Stimulated activated effector memory CD8-positive, alpha-beta T cell treated with anti-CD3 and anti-CD28 coated beads, Interleukin-12 subunit alpha, Interleukin-12 subunit beta, amount 100 ng/mL, for 72 hours (primary cell): ENCODE measurements at places on chromosomes 6 and 20.

DNA sequence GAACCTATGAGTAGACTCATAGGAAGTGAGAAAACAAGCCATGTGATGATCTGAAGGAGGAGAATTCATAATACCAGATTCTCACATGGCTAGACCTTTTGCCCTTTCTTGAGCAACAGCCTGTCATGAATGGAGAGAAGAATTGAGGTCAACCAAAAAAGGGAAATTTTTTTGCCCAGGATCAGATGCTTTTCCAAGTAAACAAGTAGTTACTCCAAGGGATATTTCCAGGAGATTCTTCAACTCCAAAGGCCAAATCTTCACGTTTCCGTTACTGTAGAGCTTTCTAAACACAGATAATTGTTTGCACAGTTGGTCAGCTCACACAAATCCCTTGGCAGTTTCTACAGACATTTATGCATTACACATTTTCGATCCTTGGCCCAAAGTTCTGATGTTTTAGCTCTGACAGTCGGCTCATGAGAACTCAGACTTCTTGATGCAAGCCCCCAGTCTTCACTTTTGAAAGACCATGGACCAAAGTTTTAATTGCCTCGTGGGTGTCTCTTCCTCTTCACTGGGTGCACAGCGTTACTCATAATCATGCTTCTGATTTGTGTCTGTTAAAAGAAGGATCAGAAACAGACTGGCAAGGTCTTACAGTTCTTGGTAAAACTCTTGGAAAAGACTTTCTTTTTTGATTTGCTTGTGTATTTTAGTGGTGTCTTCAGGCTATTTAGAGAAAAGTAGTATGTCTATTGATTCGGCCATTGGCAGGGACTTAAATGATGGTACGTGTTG lies 115.0 kb downstream of the TSHZ2 start:
- no peak for DNase-seq

DNA sequence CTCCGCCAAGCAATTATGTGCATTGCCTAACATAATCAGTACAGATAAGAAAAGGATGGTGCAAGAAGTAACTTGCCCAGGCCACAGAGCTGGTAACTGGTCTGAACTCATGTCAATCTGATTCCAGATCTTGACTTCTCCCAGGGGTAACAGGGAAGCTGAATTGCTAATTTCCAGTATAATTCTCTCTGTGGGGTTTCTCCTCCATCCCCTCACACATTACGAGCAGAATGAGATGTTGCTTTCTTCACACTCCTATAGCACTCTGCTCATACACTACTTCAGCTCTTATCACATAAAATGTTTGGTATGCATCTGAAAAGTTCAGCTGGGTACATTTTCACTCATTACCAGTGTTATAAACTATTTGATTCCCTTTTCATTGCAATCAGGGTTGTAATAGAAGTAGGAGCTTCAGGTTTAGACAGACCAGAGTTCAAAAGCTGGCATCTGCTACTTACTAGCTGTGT lies 24.0 kb upstream of the LRRC1 start:
- no peak for DNase-seq

DNA sequence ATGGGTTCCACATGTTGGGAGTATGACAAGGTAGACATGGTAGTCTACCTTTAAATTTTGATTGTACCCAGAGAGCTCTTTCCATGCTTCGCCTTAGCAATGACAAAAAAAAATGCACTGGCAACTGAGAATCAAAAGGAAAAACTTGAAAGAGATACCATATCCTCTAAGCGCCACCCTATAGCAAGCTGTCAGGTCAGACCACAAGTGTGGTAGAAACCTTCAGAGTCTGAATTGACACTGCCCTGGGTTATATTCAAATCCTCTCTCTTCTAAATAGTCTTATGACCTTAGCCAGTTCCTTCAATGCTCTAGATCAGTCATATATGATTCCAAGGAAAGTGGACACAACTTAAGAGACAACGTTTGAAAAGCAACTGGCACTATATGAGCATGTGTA lies 45.6 kb upstream of the SMLR1 start:
- DNase-seq, result no peak

DNA sequence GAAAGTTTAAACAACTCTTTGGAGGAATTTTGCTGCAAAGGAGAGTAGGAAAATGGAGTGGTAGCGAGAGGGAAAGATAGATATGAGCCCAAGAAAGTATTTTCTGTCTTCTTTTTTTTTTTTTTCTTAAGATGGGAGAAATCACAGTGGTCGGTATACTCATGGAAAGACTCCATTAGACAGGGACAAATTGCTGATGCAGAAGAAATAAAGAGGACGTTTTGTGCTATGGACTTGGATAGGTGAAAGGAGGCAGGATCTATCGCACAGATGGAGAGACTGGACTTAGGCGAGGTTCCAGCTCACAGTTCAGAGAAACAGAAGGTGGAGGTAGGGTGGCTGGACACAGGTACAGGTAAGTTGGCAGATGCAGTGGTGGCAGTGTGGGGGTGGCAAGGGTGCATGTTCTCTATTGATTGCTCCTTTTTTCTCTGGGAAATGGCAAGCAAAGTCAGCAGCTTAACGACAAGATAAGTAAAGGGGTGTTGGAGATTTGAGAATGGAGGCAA lies 44.2 kb upstream of the ARMC2 start:
- no peak for DNase-seq

DNA sequence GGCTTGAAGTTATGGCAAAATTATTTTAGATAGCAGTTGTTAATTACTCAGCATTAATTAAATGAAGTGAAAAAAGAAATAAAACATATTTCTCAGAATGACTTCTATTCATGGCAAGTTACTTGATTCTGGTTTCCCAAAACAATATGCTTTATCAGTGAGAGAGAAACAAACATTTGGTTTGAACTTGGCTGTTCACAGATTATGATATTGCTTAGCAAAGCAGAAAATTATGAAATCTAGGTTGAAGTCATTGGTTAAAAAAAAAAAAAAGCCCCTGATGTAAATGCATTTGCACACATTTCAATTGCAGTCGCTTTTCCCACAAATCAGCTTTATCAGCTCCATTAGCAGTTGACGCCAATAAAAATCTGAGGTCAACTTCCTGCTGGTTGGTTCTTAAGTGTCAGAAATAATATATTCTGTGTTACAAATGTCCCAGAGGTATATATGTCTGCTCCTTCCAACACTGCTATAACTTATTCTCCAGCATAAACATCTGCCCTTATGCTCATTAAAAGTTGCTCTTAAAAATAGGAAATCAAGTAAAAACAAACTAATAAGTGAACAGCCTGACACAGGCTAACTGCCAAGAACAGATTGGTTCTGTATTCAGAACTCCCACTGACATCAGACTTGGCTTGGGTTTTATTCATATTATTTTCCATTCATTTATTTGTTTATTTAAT lies 275.4 kb downstream of the PHF3 start:
- DNase-seq, result no peak

DNA sequence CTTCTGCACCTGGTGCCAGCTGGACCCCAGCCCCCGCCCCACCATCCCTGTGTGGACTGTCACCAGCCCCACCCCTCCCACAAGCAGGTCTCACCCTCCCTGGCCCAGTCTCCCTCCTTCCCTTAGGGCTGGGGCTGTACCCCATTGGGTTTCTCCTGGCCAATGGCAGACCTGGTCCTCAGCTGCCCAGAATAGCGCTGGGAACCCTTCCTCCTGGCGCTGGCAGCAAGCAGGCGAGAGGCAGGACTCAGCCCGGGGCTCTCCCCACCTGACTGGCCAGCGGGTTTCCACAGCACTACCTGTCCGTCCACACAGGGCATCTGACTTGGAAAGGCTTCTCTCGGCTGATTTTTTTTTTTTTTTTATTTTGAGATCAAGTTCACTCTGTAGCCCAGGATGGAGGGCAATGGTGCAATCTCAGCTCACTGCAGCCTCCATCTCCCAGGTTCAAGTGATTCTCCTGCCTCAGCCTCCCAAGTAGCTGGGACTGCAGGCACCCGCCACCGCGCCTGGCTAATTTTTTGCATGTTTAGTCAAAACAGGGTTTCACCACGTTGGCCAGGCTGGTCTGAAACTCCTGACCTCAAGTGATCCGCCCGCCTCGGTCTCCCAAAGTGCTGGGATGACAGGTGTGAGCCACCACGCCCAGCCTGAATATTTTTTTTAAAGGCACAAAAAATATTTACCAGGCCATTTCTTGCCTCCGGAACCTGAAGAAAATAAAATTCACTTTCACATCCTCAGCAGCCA lies 21.6 kb upstream of the CHRNA4 start:
- DNase-seq, result no peak

GRCh38 chr20:47315339-47316056 lies 41.0 kb downstream of the ZMYND8 start:
- DNase-seq, result no peak

DNA sequence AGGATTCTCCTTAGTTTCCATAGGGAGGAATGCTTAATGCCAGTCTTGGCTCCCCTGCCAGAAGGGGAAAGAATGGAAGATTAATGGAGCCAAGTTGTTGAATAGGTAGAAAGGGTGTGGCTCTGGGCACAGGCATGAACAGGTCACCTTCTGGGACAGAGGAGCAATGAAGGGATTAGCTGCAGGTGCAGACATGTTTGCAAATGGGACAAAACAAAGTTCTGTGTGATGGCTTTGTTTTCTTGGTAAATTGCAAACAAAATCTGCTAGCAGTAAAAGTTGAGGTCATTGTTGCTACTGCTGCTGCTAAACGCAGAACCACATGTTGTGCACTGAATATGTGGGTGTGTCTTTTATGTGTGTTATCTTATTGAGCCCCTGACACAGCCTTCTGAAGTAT lies 93.3 kb downstream of the PERP start:
- no peak for DNase-seq

DNA sequence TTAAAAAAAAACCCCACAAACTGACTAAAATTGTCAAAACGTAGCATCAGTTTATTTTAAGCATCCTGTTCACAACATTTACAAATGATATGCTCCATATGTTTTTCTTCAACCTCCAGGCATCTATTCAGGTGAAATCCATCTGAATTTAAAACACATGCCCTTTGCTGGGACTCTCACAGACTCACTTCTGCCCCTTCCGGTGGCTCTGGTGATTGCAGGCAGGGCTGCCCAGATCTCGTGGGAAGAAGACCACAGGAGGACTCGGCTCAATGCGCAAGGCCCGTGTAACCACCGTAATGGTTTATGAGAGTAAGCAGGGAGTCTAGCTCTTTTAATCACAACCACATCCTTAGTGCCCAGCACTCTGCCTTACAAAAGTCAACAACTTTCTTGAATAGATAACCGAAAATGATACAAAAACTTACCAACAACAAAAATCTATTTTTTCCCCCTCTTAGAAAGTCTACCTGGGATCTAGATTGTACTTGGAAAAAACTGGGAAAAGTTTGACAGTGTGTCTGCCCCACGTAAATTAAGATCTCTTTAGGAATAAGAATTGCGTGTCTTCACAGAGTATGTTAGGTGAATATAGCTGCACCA lies 139.1 kb downstream of the KIF16B start:
- peak; percentile 35 for DNase-seq

GRCh38 chr20:25493748-25494505 lies 86.5 kb downstream of the GINS1 start:
- no peak for DNase-seq

DNA sequence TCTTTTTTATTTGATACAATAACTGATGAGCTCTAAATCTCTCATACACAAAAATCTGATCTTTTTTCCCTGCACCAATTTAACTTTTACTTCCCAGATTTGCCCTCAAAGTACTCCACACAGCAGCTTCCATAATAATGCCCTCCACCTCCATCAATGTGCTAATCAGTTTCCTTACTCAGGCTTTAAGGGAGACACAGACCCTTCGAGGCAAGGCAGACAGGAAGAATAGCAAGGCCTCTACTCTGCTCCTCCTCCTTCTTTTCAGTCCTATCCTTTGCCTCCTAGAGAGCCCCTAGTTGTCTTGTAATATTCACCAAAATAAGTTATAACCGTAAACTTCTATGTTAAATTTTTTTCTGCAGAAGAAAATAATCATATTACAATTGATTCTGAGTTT lies 444.9 kb upstream of the RNF217 start:
- DNase-seq, result no peak

DNA sequence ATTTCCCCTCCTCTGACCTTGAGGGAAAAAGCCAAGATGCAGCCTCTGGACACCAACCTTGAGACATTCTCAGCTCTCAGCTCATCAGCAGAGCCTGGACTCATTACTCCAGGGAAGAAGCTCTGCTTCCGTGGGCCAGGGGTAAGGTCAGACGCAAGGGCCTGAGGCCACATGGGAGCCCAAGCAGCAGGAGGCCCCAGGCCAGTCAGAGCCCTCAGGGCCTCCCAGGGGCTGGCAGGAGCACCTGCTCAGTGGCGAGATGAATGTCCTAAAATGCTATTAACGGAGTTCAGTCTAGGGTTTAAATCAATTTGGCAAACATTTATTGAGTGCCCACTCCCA lies 208.6 kb downstream of the ERMARD start:
- no peak for DNase-seq

DNA sequence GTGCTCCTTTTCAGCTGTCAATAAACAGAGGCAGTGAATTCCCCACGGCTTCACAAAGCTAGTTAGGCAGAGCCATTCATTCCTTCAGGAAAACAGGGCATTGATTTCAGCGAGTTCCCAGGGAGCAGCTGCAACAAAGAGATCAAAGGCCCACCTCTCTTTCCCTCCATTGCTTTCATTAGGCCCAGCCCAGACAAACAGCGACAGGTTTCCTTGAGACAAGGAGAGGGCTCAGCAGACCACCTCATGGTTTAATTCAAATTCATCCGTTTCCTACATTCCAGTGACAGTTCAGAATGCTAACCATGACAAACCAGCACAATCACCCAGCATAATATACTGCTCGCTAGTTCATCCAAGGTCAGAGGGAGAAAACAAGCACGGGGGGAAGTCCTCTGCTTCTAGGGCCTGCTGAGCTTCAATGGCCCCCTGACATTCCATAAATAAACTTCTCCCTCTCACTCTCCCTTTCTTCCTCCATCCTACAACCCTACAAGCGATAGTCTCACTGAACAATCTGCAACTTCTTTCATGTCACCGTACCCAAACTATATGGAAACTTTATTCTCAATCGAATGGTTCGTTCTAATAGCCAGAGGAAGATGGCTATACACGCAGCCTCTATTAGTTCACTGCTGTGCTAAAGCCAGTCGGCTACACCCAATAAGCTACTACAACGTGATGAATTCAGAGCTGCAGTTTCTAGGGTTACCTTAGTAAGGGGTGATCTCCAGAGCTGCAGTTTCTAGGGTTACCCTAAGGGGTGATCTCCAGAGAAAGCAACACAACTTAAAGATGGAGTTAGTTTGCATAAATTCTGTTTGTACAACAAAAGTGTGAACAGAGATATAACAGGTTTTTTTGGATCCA lies 34.7 kb downstream of the PLAGL1 start:
- no peak for DNase-seq

GRCh38 chr6:109308018-109308492 lies 74.2 kb downstream of the CD164 start:
- no peak for DNase-seq

- DNase-seq, result no peak
Measured at GRCh38 chr6:168290095-168290494, 29.5 kb downstream of the DACT2 start.
